Motor neuron (in vitro differentiated cells): ENCODE measurements at places on chromosomes 1 and 21. TPM values are rescaled to one million over a fixed set of nuclear protein-coding genes. Genes with fewer than 3 reads are reported as not detected.
A peak's percentile ranks its signal among the peaks of the same experiment; 100 is the strongest.

GRCh38 chr1:96703186-96703585, 18.4 kb upstream of the PTBP2 start:
- no peak for ATAC-seq

- ATAC-seq: no peak
Observed at GRCh38 chr1:203597331-203598090, 29.1 kb upstream of the ATP2B4 start.

DNA sequence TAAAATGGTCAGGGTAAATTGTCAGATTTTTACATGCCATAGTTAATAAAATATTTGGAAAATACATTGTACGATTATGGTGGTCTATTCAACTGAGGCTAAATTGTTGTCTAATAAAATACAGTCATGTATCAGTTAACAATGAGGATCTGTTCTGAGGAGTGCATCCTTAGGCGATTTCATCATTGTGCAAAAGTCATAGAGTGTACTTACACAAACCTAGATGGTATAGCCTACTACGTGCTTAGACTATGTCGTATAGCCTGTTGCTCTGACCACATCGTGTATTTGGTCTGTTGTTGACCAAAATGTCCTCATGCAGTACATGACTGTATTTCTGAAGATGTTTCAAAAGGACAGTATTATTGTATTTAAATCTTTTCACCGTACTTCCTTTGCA, 5.2 kb downstream of the EEIG2 start:
- no peak for ATAC-seq

- peak; percentile 54 for ATAC-seq
Observed at GRCh38 chr1:109823543-109824348, 60.0 kb upstream of the EPS8L3 start.

DNA sequence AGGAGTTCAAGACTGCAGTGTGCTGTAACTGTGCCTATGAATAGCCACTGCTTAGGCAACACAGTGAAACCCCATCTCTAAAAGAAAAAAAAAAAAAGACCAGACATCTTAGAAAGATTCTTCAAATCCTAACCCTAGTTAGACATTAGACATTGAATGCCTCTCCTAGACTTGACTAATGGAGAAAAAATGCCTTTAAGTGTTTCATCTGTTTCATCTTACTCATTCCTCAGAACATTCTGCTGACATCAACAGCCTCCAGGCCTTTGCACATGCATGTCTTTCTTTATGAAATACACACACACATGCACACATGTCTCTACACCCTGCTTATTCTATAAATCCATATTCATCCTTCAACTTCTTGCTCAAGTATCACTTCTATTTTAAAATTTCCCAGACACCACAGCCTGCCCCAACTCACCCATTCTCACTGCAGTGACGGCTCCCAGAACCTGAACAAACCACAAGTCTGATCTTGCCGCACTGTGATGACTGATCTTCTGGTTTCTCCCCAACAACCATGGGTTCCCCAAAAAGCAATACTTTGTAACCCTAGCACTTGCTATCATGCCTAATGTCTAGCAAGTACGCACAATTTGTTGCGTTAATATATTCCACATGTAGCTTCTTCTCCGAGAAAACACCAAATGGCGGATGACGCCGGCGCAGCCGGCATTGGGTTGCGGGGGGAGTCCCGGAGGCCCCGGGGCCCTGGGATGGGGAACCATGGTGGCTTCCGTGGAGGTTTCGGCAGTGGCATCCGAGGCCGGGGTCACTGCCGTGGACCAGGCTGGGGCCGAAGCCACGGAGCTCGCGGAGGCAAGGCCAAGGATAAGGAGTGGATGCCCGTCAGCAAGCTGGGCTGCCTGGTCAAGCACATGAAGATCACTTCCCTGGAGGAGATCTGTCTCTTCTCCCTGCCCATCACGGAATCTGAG, 37.4 kb downstream of the LRRC52 start:
- no peak for ATAC-seq

GRCh38 chr1:11080931-11081330, 18.7 kb downstream of the EXOSC10 start:
- ATAC-seq: no peak

- ATAC-seq: no peak
Observed at GRCh38 chr1:163170331-163170730, 32.4 kb downstream of the RGS5 start.

DNA sequence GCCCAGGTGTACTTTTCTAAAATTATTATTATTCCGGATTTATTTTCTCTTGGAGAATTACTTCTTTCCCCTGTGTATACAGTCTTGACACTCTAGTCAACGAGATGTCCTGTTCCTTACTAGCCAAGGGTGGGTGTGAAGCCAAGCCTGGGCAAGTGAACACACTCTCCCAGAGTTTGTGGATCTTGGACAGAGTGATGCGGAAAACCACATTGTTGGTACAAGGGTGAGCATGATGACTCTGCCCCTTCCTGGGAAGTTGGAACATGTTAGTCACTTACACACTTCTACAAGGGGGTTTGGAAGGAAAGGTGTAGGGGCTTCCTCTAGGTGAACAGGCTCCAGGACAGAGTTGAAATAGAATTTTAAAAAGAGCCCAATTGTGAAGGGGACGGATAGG, 20.0 kb upstream of the RD3 start:
- ATAC-seq: no peak

- ATAC-seq: no peak
Observed at GRCh38 chr1:44895919-44896734, 53.1 kb upstream of the PTCH2 start.

CHML gene
- 37.5 and 37.9 TPM in 2 replicates for total RNA-seq

KCNK1 gene
- 0.22 and 0.62 TPM in 2 replicates for total RNA-seq

JAM2 gene
- 10.8 and 11.1 TPM in 2 replicates for total RNA-seq

CHIA gene
- total RNA-seq: 0.16 TPM in 1 of 2 replicates, not detected in the other

KRTAP21-2 gene
- total RNA-seq: not detected in 2 replicates
